Epithelial cell of esophagus (primary cell): ENCODE measurements at places on chromosomes 4 and X.

DNA sequence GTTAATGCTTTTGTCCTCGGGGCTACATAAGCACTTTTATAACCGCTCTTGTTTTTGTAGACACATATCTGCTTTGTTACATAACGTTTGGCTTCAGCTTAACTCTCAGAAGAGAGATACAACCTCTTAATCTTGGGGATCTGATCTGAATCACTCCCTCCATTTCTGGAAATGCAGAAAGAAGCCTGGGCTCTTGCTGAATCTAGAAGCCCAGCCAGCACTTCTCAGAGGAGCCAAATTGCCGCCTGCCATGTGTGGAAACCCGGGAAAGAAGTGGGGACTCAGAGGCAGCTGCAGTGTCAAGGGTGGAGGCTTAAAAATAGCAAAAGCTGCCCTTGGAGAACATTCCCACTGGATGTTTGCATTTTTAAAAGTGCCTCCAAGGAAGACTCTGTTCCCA is 69.3 kb upstream of the LDB2 start:
- no peak for DNase-seq

DNA sequence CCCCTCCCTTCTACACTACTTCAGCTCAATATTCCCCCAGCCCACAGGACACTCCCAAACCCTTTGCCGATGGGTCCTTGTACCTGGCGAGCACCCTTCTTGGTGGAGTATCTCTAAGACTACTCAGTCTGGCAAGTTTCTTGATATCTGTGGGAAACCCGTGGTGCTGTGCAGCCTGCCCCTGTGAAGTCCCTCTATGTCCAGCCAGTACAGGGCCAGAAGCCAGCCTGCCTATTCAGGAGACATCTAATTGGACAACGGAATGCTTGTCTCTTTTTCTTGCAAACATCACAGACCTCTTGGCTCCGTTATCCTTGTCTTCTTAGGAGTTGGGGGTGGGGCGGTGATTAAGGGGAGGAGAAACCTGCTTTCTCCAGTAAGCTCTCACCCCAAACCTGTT is 3.7 kb upstream of the IGFBP7 start:
- DNase-seq: no peak

DNA sequence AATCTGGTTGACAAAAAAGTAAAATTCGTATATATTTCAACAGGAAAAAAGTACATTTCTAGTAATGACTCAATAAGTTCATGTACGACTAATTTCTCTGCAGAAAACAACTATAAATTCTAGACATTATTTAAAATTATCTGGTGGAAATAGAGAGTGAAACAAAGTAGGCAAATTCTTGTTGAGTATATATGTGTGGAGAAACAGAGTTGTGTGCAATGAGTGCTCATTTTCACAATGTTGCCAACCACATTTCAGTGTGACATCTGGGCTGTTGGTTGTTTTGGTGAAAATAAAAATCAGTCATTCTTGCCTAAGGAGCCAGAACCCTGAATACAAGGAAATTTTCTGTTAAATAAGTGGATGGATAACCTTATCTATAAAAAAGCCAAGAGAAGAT is 372.0 kb upstream of the NDST4 start:
- no peak for DNase-seq

DNA sequence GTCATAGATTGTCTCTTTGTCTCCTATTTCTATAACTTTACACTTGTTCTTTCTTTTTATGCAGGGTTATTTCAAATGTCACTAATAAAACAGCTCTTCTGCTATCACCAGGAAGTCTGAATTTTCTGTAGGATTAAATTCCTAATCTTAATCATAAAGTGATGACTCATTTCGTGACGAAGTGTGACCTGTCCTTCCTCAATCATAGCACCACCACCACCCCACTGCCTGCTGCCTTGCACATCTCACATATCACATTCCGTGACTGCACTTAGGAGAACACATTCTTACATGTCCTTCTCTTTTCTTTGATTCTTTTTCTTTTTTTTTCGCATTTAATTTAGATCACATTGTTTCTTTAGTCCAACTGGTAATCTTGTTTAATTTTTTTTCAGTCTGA is 57.7 kb upstream of the UGT2B7 start:
- DNase-seq: peak; percentile 85

DNA sequence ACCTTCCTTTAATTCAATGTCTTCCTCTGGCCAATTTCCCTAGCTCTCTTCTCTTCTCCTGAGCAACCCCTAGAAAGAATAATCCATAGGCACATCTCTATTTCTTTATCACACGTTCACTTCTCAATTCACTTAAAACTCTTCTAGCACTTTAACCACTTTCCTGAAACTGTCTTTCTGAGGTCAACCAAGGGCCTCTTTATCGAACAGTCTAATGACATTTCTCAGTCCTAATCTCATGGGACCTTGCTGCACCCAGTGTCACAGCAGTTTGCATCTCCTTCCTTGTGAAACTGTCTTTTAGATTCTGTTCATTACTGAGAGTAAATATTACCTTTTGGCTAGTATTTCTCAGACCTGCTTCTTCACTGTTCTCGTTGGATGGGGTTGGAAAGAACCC is 285.3 kb upstream of the RASGEF1B start:
- DNase-seq: no peak

DNA sequence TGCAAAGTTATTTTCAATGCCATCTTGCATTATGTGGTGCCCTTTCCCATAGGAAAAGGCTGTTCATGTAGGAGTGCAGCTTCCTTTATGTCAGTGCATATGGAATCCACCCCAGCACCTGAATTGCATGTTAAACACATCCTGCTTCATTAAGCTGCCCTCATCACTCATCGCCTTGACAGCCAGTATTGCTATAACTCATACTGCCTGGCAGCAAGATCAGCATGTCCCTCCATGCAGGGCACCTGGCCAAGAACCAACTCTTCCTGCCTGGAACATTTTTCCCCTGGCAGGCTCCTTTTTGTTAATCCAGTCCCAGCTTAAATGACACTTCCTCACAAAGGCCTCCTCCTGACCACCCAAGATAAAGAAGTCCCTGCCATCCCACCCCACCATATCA is 23.5 kb upstream of the CA5B start:
- DNase-seq: peak; percentile 89

- peak; percentile 83 for DNase-seq
These were observed 2.2 kb downstream of the KIT start for GRCh38 chr4:54659749-54660535.

GRCh38 chr4:127304356-127304755 is 328.4 kb upstream of the INTU start:
- DNase-seq: no peak

GRCh38 chr4:71185037-71185436 is 153.8 kb upstream of the SLC4A4 start:
- no peak for DNase-seq

- no peak for DNase-seq
These were observed 914 bp upstream of the C4orf36 start for GRCh38 chr4:86893136-86893535.

DNA sequence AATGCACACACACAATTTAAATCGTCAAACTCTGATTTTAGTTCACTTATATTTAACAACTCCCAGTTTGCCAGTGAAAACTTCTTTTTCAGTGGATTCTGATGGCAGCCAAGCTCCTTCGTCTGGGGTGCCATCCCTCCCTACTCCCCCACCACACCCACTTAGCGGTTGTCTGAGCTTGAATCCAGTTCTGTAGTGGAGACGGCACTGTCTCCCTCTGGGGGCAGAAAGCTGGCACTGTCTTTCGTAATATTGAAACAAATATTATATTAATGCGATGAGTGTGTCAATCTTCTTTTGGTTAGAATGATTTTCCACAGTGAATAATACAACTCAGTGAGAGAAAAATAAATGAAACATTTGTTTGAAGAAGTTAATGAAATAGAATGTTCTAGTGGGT is 5.4 kb downstream of the MEPE start:
- DNase-seq: peak; percentile 40

DNA sequence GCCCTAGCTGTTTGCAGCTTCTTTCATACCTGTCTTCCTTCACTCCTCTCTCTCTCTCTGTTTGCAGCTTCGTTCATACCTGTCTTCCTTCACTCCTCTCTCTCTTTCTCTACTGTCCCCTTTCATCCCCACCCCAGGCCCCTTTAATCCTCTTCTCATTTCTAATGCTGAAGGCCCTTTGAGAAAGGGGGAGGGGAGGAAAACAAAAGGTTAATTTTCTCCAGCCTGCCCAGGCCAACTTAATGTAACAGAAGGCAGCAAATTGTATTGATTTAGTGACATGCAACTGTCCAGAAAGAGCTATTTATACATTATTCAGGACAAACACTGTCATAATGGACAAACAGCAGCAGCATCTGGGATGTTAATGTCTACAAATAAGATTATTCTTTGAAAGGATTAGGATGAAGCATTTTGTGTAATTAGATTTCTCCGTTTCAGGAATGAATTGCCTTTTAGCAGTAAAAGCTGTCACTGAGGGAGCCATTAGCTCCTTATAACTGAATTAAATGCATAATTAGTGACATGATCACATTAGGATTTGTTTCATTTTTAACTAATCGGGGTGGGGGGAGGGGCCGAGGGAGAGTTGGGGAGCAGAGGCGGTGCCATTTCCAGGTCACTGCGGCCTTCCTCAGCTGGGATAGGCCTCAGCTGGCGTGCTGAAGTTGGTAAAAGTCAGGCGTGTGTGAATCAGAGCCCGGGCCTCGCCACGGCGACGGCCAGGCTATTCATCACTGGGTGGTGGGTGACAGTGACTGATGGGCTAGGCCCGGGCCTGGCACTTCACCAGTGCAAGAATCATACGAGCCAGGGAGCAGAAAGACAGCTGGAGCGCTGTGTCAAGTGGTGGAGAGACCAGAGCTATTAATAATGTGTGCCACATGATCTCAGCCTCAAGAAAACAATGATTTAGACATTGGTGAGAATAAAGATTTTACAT is 174.5 kb downstream of the NKX6-1 start:
- DNase-seq: no peak
